Activated CD4-positive, CD25-positive, alpha-beta regulatory T cell (primary cell): ENCODE measurements at places on chromosomes 6 and 20.

- no peak for DNase-seq
These were observed 17.7 kb downstream of the MAS1 start for GRCh38 chr6:159908535-159908934.

DNA sequence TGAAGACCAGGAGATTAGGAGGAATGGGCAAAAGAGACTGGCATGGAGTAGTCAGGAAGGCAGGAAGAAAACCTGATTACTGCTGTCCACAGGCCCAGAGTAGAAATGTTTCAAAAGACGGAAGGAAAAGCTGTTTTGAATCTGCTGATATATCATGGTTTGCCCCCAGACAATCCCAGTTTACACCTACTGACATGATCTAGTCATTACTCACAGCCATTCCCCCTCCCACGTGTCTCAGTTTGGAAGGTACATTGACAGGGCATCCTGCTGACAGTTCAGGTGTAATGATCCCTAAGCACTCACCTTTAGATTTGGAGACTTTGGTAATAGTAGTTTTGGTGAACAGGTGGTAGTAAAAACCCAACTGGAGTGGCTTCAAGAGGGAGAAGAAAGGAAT, 9.8 kb upstream of the TXNDC5 start:
- DNase-seq: no peak

DNA sequence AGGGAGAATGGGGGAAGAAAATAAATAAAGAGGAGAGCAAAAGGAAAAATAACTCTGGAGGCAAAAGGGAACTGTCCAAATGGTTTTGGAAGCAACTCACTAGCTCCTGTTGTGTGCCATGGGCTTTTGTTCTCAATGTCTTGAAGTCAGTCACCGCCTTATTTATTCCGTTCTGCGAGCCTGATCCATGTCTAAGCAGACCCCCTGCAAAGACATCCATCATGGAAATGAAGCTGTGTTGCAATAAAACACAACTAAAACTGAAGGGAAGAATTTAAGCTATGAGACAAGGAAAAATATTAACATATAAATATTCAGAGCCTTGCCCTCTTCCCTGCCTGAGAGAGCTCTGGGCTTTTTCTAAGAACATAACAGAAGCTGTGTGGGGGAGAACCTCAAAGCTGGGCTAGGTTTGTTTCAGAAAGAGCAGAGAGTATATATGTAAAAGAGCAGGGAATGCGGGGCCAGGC, 373.2 kb upstream of the CNR1 start:
- no peak for DNase-seq

- DNase-seq: no peak
These were observed 966 bp downstream of the CFAP206 start for GRCh38 chr6:87408721-87409155.

DNA sequence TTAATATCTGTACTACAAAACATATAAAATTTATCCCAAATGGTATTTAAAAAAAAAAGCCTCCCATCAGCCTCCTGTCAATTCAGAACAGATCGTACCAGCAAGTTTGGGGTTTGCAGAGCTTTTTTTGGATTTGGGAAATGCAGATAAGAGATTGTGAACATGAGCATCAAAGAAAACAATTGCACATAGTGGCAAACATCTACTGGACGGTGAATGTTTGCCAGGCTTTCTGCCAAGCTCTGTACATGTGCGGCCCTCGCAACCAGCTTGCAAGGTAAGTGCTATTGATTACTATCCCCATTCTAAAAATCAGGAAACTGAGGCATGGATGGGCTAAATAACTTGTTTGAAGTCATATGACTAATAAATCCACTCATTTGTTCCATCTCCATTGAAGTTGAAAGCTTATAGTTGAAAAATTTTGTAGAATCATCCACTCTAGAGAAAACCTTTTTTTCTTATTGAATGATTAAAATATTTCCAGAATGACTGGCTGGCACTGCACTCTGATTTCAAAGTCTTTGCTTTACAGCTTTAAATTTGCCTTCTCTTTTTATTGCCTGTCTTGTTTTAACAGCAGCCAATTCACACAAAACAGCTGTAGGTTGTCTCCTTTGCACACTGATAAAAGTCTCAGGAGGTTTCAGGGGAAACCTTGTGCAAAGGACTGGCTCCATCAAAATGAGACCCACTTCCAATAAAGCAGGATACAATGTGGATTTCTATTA, 37.4 kb upstream of the SIRT5 start:
- no peak for DNase-seq

GRCh38 chr6:31094389-31094881, 17.9 kb downstream of the C6orf15 start:
- DNase-seq: no peak

- no peak for DNase-seq
These were observed at the start of gene ISM1 for GRCh38 chr20:13220904-13221297. ISM1 (plus strand) TSS chr20:13221274; CDS start chr20:13221777, 503 bp downstream.

GRCh38 chr20:34343458-34344211, 19.4 kb upstream of the ITCH start:
- DNase-seq: no peak

- no peak for DNase-seq
These were observed 577.4 kb downstream of the HTR1B start for GRCh38 chr6:76885861-76886301.

DNA sequence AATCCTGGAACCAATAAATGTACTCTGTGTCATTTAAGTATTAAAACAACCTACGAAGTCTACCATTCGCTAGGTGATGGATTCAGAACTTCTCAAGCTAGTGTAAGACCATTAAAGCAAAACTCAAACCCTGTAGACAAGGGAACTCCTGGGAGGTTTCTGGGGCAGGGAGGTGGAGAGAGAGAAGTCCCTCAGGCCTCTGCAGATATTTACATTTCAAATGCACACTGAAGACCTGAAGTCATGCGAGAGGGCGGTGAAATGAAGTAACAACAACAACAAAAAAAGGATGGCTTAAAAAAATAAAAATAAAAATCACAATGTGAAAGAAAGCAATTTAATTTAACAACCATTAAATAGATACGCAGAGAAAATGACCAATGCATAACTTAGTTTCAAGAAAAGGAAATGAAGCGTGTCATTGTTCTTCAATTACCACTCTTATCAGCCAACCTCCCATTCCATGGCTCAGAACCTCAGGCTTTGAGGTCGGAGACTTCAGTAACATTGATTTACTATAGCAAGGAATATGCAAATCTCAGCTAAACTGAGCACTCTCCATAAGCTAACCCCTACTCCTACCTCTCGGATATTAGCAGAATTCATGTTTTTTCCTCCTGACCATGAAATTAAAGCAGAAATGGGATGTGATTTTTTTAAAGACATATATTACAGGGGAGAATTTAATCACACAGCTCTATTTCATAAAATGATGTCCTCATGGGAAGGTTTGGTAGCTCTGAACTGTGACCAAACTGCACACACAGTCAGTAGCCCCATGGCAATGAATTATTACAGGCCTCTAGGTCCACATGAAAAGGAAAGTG, 140.6 kb downstream of the KIF16B start:
- DNase-seq: no peak

DNA sequence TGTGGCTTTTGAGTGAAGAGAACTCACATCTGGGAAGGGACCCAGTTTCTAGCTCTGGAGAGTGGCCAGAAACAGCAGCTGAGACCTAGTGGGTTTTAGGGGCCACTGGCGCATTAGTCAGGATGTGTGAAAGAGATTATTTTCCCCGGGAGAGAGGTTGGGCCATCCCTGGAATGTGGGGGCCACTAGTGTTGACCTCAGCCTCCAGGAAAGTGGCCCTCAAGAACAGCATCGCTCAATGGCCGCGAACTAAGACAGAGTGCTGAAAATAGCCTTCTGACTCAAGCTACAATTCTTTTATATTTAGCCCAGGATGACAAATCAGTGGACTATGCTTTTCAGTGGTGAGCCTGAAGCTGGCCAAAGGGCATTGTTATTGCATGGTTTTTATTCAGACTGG, 210.4 kb upstream of the RNF24 start:
- DNase-seq: no peak

- DNase-seq: no peak
These were observed 44.7 kb upstream of the DEK start for GRCh38 chr6:18309046-18309445.

DNA sequence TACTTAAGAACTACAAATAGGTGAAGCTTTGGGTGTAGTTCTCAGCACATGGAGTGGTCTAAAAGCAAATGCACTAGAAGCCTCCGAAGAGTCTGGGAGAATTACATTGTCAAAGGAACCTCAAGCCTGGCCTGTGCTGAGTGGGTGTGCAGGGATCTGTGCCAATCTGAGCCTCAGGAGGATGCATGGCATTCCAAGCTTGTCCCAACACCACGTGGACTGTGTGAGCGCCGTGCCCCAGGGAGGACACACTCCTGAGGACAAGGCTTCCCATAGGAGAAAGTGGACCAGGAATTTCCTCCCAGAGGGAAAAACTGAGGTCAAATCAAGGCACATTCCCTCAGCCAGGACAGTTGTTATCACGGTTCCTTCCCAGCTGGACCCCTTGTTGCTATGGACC, 185.8 kb downstream of the QKI start:
- no peak for DNase-seq

DNA sequence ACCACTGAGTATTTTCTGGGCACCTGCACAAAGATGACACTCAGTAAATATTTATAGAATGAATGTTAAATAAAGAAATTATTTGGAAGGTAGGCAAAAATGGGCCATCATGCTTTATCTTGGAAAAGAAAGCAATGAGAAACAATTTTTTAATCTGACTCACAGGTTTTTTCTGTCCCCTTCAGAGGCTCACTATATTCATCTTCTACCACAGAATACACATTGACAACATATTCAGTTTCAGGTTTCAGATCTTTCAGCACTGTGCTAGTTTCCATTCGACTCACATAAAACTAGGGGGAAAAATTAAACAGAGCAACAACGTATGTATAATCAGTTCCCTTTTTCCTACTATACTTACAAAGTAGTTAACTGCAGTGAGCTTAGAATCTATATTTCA, 58.3 kb downstream of the COL12A1 start:
- DNase-seq: no peak

DNA sequence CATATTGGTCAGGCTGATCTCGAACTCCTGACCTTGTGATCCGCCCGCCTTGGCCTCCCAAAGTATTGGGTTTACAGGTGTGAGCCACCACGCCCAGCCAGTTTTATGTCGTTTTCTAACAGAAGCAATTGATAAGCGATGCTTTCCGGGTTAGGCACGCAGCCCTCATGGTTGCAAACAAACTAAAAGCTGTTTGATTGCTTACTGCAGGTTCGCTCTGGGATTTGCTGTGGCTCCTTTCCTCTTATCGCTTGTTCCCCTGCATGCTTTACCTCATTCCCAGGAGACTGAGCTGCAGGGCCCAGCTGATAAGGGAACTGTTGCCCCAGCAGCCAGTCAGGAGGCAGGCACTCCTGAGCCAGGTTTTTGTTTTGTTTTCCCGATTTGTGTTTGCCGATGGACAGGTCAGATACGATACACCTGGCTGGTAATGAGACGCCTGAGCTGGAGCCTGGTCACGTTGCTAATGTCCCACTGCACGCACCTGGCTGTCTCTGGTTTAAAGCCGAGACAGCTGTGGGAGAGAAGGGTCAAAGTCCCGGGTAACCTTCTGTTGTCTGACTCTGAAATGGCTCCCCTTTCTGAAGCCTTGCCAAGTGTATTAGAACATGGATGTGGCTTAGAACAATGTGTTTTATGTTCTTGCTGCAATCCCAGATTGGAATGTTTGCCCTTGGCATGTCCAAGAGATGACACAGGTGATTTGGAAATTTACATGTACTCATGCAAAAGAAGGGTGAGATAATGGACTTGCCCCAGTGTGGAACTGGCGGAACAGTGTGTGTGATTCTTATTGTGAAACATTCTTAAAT, 19.9 kb downstream of the DSP start:
- no peak for DNase-seq

DNA sequence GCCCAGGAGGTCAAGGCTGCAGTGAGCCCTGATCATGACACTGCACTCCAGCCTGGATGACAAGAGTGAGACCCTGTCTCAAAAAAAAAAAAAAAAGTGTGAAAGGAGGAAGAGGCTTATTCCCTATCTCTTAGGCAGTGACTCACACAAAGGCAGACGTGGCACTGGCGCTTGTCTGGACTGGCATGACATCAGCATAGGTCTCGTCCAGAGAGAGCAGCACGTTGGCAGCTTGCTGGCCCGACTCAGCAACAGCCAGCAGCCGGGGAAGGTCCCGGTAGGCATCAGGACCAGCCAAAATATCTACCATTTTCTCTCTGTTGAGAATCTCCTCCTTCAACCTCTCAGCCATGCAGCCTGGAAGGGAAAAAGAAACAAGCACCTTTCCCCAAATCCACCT, 14.1 kb downstream of the CDK5RAP1 start:
- DNase-seq: no peak

GRCh38 chr20:21302664-21303060, 469 bp upstream of the XRN2 start:
- no peak for DNase-seq

DNA sequence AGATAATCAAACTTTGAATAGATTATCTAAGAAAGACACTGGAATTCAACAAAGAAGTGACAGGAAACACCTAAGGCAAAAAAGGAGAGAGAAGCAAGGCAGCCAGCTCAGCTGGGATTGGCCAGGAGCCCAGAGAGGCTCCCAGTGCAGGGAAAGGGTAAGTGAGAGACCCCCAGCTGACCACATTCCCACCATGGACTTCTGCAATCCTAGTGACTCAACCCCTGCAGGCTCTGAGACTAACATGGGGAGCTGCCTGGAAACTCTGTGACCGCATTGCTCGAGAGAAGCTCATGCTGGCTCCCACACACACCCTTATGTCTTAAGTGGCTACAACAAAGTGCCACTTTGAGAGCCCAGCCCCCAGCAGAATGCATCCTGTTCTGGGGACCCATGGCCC, 215.1 kb downstream of the PACRG start:
- no peak for DNase-seq

DNA sequence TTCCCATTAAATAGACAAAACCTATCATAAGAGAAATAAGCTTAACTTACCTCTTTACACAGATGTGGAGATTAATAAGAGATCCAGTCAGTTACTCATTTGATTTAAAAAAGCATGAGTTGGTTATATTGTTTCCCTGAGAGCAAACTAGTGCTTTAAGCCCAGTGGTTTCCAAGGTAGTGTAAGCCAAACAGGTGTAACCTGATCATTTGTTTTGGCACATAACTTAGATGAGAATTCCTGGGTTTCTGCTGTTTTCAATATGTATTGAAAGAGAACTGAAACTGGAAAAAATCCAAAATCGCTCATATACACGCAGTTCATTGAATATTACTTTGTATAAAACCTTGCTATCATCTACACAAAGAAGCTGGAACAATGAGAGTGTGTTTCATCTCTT, 30.5 kb upstream of the SMIM8 start:
- no peak for DNase-seq

GRCh38 chr20:52230409-52230808, 38.8 kb upstream of the ZFP64 start:
- DNase-seq: no peak
